ENCODE measurements at places on chromosomes 5 and 9.

- DNase-seq = peak; percentile 25
Observed at GRCh38 chr9:79623799-79624721, 52.3 kb downstream of the TLE4 start.

- DNase-seq = no peak
Observed at GRCh38 chr5:132268769-132269551, 11.5 kb downstream of the PDLIM4 start.

DNA sequence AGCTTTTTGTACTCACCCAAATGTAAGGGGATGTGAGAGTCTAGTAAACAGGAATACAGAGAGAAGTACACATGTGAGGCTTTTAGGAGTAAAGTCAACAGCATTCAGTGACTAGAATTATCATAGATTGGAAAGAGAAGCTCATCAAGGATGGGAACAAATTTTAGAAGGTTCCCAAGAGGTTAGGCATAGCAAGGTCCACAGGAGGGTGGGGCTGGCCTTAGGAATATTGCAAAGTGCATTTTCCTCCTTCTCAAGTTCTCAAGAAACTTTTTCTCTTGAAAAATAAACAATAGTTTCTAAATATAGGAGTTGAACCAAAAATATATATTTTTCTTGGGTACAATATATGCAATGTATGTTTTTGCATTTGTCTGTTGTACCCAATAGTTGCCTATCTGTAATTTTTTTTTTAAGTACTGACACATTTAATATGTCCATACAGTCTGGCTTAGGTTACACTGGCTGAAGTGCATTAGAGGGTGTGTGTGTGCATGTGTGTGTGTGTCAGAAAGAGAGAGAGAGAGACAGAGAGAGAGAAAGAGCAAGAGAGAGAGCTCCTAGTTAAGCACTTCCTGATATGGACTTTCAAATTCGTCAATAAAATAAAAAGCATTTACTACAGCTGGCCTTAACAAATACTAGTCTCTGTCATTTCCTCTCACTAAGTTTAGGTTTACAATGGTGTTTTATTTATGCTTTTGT lies 62.2 kb downstream of the SNX18 start:
- DNase-seq = no peak

GRCh38 chr5:170597872-170598271 lies 94.1 kb downstream of the KCNIP1 start:
- DNase-seq = no peak

DNA sequence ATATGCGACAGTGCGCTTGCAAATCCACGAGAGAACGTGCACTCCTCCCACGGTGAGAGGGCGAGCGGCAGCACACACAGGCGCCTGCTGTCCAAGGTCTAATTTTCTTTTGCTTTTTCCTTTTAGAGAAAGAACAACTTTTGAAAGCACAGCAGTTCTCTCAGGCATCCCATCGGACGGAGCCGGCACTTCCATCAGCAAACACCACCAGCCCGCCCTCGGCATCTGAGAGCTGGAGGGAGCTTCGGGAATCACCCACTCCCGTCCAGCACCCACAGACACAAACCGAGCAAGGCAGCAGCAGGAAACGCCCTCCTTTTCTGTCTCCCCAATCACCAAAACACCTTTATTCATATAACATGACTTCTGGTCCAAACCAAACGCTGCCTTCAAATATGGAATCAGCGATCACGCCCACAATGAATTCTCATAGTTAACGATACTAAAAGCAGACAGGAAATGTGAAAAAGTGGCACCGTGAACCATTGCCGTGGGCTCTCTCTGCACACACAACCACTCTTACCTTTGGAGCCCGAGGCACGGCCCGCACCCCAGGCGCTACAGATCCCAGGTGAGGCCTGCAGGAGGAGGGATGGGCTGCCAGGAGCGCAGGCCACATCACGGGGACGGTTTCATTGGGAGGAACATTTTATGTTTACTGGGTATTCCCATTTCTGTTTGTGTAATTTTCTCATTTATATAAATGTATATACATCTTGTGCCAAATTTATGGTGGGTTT lies 14.2 kb downstream of the LPCAT1 start:
- DNase-seq = no peak

- DNase-seq = peak; percentile 18
Observed at GRCh38 chr5:765948-766631, 18.4 kb downstream of the ZDHHC11B start.

GRCh38 chr5:180175015-180175431 lies 34.0 kb downstream of the RASGEF1C start:
- DNase-seq = no peak

- no peak for DNase-seq
Observed at GRCh38 chr5:8192840-8193239, 323.9 kb downstream of the MTRR start.

DNA sequence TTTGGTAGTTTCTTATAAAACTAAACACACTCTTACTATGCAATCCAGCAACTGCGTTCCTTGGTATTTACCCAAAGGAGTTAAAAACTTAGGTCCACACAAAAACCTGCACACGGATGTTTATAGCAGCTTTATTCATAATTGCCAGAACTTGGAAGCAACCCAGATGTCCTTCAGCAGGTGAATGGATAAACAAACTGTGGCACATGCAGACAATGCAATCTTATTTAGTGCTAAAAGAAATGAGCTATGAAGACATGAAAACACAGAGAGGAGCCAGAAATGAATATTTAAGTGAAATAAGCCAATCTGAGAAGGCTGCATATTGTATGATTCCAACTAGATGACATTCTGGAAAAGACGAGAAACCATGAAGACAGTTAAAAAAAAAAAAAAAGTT lies 10.7 kb downstream of the WNK2 start:
- no peak for DNase-seq

DNA sequence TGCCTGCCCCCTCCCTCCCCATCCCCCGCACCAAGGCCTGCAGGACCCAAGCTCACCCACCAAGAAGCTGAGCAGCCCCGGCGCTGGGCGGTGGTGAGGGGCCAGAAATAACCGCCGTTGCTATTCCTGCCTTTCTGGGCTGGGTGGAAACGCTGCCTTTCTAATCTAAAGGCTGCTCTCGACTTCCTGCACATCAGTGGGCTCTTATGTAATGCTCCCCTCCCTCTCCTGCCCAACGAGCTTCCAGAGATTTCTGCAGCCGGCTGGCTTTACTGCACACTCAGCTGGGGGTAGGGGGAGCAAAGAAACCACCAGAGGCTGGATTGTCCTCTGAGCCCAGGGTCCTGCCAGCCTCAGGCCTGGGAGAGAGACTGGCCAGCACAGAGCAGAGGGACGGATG lies 6.9 kb upstream of the EGR1 start:
- DNase-seq = no peak

- no peak for DNase-seq
Observed at GRCh38 chr9:38226491-38226951, 157.5 kb upstream of the SHB start.

- DNase-seq = no peak
Observed at GRCh38 chr5:150159741-150160179, 4.1 kb upstream of the PDGFRB start.

- no peak for DNase-seq
Observed at GRCh38 chr5:1732238-1732941, 67.2 kb downstream of the MRPL36 start.

- DNase-seq = no peak
Observed at GRCh38 chr5:74109344-74109743, 483.3 kb downstream of the ARHGEF28 start.

DNA sequence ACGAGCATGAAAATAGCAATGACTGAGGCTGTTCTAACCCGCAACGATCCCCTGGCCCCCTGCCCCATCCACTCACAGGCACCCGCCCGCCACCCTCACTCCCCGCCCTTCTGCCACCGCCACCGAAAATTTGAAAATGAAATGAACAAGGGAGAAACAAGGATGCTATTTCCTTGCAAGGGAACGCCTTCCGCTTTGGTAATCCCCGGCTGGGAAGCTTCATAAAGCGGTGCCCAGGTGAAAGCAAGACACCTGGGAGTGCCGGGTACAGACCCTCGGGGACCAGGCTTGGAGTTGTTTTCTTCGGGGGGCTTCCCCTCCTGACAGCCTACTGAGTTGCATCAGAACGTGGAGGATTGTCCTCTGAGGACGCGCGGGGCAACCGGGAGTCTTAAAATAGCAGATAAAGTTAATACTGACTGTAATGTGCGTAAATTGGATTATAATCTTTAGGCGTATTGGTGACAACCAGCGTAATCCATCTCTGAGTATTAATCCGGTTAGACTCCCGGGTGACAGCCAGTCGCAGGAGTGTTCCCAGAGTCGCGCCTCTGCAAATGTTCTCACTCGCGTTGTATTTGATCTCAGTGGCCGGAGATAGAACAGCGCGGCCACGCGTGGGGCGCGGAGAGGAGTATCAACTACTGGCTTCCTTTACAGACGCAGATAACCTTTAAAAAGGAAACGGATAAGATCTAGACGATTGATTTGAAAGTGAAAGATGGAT lies 885 bp upstream of the MLLT3 start:
- DNase-seq = peak; percentile 74

DNA sequence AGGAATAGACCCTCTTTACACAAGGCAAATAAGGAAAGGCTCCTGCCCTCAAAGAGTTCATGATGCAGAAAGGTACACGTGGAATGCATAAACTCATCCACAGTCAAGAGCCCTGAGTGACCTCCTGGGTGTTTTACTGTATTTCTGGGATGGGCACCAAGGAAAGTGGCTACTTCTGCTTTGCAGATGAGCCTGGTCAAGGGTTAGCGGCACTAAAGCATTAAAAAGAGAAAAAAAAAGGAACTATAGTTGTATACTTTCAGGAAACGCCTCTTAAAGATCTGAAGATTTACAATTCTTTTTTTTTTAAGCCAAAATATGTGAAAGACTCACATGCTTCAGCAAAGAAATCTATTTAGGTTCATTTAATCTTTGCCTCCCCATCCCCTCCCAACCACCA lies 366.2 kb upstream of the PDE4D start:
- no peak for DNase-seq

DNA sequence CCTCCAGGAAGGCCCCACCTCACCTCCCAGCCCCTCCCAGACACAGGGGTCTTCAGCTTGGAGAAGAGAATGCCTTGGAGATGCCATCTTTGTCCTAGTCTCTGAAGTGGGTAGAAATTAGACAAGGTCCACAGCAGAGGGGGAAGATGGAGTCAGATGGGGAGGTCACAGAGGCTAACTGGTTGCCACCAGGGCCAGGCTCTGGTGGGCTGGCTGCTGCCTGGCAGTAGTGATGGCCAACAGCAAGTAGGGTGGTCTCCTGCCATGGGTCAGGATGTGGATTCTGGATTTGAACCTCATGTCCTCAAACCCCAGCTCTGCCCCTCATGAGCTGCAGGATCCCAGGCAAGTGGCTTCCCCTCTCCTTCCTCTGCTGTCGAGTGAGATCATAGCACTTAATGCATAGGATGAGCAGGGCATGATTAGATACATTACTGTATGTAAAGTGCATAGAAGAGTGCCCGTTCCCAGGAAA lies 38.7 kb upstream of the NEK6 start:
- no peak for DNase-seq

DNA sequence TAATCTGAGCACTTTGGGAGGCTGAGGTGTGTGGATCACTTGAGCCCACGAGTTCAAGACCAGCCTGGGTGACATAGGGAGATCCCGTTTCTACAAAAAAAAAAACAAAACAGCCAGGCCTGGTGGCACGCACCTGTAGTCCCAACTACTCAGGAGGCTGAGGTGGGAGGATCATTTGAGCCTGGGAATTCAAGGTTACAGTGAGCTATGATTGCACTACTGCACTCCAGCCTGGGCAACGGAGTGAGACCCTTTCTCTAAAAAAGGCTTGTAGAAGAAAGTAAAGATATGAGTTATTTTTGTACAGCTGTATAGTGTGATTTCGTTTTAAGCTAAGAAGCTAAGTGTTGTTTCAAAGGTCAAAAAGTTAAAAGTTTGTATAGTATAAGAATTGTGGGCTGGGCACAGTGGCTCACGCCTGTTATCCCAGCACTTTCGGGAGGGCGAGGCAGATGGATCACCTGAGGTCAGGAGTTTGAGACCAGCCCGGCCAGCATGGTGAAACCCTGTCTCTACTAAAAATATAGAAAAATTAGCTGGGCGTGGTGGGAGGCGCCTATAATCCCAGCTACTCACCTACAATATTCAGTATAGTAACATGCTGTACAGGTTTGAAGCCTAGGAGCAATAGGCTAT lies 18.8 kb downstream of the UBE2R2 start:
- DNase-seq = no peak

GRCh38 chr9:133579601-133580418 lies 29.4 kb downstream of the FAM163B start:
- no peak for DNase-seq

GRCh38 chr9:126146254-126147145 lies 180.1 kb upstream of the MVB12B start:
- no peak for DNase-seq

DNA sequence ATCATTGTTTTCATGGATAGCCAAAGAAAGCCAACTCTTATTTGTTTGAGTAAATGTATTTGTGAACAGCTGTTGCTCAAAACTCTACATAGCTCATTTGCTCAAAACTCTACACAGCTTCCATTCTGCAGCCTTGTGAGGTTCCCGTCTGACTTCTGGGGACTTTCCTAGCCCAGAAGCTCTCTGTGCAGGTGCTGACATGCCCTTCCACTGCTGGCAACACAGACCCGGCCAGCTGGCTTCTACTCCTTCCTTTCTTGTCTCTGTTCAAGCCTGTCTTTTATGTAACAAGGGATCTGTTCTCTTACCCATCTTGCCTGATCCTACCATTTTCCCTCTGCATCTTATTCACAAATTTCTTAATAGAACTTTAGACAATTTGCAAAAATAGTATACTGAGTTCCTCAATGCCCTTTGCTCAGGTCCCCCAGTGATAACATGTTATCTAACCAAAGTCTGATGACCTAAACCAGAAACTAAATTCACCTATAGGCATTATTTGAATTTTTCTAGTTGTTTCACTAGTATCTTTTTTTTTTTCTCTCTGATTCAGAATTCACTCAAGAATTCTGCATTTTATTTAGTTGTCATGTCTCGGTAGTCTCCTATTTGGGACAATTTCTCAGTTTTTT lies 556.5 kb upstream of the SEMA6A start:
- no peak for DNase-seq

DNA sequence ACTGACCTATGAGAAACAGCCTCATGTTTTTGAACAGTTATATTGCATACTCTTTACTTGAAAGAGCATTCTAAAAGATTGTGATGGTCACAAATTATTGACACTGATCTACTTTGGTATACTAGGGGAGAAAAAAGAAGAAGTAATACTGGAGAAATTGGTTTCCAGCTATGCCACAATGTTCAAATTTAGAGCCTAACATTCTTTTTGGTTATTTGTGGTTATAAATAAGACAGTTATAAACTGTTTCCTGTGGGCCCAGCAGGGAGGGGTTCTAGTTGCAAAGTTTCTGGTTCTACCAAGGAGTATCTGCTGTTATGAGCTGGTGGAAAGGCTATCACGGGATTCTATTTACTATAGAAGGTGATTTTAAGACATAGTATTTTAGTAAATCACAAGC lies 4.8 kb downstream of the CWC27 start:
- no peak for DNase-seq

- DNase-seq = no peak
Observed at GRCh38 chr5:110896901-110897300, 158.1 kb downstream of the SLC25A46 start.

DNA sequence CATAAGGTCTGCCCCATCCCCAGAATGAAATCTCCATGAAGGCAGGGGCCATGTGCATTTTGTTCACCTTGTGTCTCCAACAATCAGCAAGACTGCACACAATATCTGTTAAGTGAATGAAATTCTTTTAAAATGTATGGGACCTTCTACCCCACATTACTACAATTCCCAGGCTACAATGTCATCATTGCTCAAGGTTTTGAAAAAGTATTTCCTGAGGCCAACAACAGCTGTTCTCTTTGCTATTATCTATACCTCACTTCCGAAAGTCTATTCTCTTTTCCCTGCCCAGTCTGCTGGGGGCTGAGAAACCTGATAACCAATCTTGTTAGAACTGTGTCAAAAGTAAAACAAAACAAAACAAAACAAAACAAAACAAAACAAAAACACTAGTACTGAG lies 29.2 kb downstream of the HOMER1 start:
- DNase-seq = no peak

GRCh38 chr9:126000731-126001580 lies 253.8 kb downstream of the PBX3 start:
- no peak for DNase-seq

Measured in activated T-cell treated with anti-CD3 and anti-CD28 coated beads, Interleukin-2, amount 50 U/mL, for 1 hour (primary cell).